ENCODE measurements at places on chromosomes 4 and X.

DNA sequence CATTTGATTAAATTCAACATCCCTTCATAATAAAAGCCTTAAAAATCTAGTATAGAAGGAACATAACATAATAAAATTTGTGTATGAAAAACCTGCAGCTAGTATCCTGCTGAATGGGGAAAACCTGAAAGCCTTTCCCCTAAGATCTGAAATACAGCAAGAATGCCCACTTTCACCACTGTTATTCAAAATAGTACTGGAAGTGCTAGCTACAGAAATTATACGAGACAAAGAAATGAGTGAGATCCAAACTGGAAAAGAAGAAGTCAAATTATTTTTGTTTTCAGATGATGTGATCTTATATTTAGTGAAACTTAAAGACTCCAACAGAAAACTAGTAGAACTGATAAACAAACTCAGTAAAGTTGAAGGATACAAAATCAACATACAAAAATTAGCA, 152.9 kb downstream of the RTL3 start:
- no peak for DNase-seq

DNA sequence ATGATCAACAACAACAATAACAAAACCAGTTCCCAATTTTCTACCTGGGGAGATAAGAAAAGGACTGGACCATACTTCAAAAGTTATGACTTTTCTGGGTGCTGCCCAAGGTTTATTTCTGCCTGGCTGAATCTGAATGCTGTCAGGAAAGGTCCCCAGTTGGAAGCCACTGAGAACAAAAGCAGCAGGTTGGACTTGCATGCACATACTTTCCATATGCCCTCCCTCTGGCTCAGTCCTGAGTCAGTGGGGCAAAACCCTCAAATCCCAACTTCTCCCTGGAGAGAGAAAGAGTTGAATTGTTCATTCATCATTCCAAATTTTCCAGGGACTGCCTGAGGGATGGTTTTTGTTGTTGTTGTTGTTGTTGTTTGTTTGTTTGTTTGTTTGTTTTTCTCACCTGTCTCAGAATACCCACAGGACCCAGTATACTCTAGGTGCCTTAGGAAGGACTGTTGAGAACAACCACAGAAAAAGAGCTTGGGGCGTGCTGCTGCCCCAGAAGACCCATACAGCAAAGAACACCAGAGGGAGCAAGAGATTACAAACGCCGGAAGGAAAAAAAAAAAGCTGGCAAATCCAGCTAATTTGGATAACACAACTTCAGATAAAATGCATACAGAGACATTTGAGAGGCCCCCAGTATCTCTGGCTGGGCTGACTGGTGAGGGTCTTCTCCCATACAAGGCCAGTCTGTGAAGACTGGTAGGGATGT, 138.9 kb upstream of the INPP4B start:
- DNase-seq: no peak

DNA sequence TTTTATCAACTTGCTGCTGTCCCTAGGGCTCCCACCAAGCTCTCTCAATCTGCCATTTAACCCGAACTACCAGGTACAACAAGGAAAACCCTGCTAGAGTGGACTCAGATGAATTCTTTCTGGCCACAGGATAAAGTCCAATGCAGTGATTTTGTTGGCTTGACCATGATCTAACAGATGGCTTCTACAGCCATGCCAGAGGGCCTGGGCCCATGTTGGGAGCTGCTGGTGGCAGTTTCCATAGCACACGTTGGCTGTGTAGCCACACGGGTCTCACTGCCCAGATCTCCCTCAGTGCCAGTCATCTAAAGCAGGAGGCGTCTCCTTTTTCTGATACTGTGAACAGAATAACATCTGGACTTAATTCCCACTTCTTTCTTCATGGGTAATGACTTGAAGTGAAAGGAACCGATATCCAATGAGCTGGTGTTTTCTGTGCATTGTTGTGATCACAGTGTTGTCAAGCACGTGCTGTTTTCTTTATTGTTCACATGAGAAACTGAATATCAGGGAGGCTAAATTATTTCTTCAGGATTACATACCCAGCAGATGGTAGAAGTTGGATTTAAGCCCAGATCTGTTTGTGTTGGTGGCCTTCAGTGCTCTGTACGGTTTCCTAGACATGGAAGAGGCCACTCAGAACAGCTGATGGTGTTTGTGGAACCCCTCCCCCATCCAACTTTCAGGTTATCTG, 85.2 kb upstream of the CLCN4 start:
- no peak for DNase-seq

DNA sequence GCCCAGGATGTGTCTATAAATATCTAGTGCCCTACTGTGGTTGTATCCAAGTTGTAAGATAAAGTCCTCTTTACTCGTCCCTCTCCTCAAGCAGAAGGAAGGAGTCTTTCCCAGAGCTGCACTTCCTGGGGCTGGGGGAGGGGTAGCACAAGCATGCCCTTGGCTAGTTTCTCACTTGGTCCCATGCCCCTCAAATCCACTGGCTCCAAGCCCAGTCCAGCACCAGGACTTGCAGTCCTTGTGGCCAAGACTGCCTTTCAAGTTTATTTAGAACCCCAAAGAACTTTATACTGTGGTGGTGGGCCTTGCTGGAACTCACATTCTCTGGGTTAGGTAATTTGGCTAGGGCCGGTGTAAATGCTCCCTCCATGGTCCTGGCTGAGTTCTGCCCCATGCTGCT, 43.2 kb upstream of the SLC10A4 start:
- no peak for DNase-seq

- no peak for DNase-seq
Observed at GRCh38 chr4:36026348-36026880, 217.9 kb downstream of the ARAP2 start.

DNA sequence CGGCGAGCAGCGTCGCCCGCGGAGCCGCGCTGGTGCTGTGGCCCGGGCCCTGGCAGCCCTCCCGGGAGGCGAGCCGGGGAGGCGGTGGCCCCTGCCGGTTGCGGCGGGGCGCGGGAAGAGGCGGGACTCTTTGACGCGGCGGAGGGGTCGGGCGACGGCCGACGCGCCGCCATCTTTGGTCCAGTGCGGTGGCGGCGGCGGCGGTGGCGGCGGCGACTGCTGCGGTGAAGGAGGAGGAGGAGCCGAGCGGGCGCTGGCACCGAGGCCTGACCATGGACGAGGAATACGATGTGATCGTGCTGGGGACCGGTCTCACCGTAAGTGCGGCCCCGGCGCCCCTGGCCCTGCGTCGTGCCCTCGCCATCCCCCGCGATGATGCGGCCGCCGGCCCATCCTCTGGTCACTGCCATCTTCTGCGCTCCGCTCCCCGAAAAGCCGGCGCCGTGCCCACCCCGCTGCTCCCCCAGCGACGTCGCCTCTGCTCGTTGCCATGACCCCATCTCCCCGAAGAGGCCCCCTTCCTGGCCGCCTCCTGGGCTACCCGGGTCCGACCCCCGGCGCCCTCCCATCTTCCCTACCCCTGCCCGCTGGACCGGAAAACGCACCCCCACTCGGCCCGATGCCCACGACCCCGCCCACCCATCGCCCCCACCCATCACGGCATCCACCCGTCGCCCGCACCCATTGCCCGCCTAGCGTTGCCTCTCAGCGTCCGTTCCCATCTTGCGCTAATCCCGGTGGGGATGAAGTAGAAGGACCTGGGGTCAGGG, at the start of gene GDI1:
Gene GDI1, plus strand, starts transcription at position 172 of the 770 bp plus-strand sequence. Its CDS starts 101 bp downstream, at position 273.
- DNase-seq: peak; percentile 29

- DNase-seq: no peak
Observed at GRCh38 chrX:123481913-123482851, 250.7 kb downstream of the THOC2 start.

DNA sequence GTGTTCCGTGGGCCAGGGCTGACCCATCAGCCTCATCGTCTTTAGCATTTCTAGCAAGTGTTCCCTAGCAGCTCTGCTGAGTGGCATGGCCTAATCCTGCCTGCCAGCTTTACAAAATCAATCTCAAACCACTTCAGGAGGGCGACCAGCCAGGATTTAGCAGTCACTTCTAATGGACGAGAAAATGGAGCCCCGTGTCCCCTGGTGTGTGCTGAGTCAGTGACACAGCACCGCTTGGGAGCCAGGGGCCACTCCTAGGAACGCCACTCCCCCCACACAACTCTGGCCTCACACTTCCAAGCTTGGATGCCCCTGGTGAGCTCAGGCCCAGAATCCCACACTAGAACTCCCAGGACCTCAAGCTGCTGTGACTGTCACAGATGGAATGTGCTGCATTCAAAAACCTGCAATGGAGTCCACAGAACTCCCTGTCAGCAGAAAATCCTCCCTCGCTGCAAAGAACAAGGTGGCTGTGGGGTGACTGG, 311.2 kb upstream of the GATB start:
- DNase-seq: no peak

- DNase-seq: peak; percentile 89
Observed at GRCh38 chr4:24980064-24980690, 50.6 kb downstream of the LGI2 start.

DNA sequence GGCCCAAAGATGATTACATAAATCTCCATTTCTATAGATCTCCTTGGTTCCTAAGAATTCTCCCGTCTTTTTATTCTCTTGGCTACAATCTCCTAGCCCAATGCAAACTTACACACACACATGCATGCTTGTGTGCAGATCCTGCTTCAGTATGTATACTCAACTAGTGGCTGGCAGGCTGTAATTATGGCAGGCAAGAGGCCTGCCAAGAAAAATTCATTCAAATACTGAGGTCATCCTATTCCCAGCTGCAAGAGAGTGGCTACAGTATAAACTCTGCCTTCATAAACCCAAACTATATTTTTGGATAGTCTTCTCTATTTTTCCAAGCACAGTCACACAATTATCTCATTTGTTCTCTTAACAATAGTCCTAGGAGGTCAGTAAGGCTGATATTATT, 95.2 kb downstream of the SHROOM4 start:
- DNase-seq: no peak

DNA sequence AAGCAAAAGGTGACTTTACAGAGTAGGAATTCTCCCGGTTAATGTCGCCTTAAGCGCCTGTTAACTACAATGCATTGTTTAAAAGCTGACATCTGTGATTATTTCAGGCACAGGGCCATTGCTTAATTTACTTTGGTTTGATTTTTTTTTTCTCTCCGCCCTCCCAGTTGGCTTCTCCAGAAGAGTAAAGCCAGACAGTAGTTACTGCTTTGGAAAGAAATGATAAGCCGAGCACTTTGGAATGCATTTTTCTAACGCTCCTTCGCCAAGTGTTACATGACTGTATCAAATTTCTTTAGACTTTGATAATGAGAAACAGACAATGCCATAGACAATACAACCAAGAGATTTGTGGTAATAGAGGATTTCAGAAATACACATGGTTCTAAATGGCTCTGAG, 383.0 kb upstream of the TENM3 start:
- no peak for DNase-seq

- no peak for DNase-seq
Observed at GRCh38 chr4:146041139-146042004, 102.7 kb upstream of the ZNF827 start.

DNA sequence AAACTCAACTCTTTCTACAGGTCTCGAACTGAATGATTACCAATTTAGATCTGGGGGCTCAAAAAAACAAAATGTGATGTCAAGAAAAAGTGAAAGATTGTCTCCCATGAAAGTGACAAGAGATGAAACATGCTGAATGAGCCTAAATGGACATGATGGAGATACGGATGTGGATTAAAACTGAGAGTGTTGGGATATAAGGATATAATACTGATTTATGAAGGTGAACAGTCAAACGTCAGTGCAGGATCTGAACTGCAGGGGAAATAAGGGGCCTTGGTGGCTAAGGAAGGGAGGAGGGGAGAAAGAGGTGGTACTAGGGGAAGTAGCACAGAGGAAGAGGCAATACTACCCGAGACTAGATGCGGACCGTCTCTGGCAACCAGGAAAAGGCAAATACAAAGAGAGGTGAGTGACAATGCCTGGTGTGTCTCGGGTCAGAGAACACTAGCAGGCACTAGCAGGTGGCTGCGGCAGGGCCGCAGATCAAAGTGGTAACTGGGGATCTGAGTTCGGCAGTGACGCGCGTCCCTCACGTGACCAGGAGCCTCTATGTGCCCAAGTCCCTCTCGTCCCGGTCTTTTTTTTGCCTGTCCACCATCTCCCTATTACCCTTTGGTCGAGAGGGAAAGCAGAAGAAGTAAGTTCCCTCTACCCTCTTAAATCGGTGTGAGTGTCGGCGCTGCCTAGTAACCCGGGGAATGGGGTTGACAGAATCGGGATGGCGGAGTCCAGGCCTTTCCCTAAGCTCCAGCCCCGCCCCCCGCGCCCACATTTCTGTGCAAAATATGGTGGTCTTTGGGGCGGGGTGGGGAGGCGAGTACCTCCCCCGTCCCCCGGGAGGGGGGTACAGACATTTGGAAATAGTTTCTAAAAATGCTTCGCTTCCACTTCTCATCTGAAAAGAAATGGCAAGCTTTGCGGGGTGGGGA, at the start of gene TCEAL1:
Gene TCEAL1, plus strand, starts transcription at position 590 of the 932 bp plus-strand sequence. CDS start 942 bp downstream, outside the sequence.
- peak; percentile 15 for DNase-seq

DNA sequence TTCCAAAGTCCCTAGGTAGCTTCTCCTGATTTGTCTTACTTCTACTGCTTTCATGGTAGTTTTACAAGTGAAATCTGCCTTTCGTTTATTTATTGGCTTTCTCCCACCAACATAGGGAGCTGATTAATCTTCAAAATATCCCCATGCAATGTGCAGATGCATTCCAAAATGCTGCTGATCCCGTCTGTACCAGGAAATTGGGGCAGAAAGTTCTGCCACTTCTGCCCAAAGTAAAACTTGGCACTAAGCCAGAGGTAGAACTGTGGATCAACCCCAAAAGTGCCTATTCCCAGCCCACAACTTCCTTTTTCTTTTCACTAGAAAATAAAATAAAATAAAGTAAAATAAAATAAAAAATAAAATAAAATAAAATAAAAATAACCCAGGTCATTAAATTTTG, 47.3 kb upstream of the PPARGC1A start:
- no peak for DNase-seq

DNA sequence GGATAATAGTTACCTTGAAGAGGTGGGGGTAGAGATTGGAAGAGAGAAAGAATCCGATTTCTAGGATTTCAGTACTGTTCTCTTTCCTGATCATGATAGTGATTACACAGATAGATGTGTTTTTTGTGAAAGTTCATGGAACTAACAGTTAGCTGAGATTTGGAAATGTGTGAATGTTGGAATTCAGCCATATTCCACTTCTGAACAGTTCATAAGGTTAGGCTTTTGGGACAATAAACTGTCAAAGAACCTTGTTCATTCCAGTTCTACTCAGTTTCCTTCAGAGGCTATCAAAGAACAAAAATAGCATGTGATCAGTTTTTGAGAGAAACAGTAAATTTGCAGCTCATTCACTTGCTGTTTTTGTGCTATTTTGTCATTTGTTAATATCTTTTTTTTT, 43.6 kb downstream of the RUFY3 start:
- no peak for DNase-seq

- DNase-seq: no peak
Observed at GRCh38 chr4:182832352-182833120, 84.7 kb downstream of the DCTD start.

GRCh38 chrX:41946989-41947612, 23.7 kb upstream of the CASK start:
- DNase-seq: no peak

- DNase-seq: no peak
Observed at GRCh38 chrX:144586756-144587155, 660.5 kb upstream of the SPANXN1 start.

GRCh38 chrX:6683353-6683752, 148.4 kb upstream of the VCX3A start:
- DNase-seq: no peak

DNA sequence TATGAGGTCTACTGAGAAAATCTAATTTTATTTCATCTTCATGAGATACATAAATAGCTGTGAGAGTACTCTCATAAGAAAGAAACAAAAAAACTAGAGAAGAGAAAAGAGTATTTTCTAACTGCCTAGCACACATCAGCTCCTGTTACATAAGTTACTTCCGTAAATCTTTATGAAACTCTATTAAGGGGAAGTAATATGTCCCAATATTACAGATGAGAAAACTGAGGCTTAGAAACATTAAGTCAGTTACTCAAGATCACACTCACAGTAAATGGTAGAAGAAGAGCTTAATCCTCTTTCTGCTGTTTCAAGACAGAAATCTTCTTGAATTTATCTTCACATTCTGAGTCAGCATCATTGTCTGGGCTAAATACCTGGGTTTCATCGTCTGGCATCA, 164.1 kb downstream of the DTHD1 start:
- DNase-seq: peak; percentile 48

All from inflammatory macrophage treated with lipopolysaccharide for 1 hour (primary cell).